ENCODE measurements at places on chromosomes 6 and 20.

- no peak for DNase-seq
Measured at GRCh38 chr20:22489626-22490286, 94.6 kb downstream of the FOXA2 start.

- DNase-seq, result no peak
Measured at GRCh38 chr20:59462249-59462648, 142.1 kb upstream of the PHACTR3 start.

GRCh38 chr6:156689656-156690055 lies 87.5 kb upstream of the ARID1B start:
- DNase-seq, result no peak

DNA sequence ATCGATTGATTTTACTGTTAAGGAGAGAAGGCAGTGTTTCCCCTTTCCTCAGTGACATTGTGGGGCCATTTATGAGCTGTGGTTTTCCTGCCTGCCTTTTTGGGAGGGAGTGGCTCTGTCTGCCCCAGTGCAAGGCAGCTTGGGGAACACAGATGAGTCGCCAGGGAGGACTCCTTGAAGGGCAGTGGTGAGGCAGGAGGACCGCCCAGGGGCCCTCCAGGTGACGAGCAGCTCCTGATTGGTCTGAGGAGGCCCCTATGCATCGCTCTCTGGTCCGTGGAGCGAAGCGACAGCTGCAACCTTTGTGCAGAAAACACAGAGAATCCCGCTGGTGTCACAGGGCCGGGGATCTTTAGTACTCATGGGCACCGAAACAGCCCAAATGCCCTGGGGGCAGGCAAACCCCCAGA lies 100.3 kb downstream of the TMEM242 start:
- no peak for DNase-seq

GRCh38 chr20:51531141-51531710 lies 11.3 kb downstream of the NFATC2 start:
- DNase-seq, result no peak

DNA sequence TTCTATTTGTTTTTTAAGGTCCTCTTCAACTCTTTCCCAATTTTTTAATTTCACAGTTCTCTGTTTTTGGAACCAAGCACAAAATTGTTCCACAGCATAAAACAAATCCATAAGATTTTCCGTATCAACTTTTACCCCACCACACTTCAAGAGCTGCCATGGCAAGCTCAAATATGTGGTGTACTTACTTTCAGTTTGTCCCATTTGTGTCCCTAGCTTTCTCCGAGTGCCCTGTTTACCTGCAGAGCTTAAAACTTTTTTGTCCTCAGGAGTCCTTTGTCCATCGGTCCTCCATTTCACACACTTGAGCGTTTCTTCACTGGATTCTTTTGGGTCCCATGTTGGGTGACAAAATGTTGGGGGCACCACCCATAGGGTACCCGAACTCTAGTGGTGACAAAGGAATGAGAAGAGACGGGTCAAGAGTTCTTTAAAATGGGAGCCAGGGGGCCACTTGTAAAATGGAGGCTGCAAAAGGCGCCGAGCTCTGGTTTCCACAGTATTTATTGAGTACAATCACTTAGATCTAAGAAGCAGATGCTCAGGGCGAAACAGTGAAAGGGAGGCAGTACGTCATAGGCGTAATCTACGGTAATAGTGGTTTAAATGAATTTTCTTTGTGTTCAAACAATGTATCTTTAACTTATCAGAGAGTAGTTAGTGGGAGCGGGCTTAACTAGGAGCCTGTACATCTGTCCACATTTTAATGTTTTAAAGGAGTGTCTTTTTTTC lies 39.8 kb upstream of the SERINC1 start:
- DNase-seq, result no peak

- DNase-seq, result no peak
Measured at GRCh38 chr6:108652375-108652774, 91.7 kb downstream of the FOXO3 start.

GRCh38 chr6:111474106-111474505 lies 8.9 kb downstream of the REV3L start:
- no peak for DNase-seq

GRCh38 chr20:44074252-44075151 lies 112.5 kb downstream of the JPH2 start:
- peak; percentile 10 for DNase-seq

GRCh38 chr6:126773112-126773805 lies 345.2 kb upstream of the RSPO3 start:
- no peak for DNase-seq

GRCh38 chr6:86952991-86953390 lies 15.7 kb downstream of the HTR1E start:
- no peak for DNase-seq

- no peak for DNase-seq
Measured at GRCh38 chr6:158697811-158698210, 48.0 kb downstream of the SYTL3 start.

DNA sequence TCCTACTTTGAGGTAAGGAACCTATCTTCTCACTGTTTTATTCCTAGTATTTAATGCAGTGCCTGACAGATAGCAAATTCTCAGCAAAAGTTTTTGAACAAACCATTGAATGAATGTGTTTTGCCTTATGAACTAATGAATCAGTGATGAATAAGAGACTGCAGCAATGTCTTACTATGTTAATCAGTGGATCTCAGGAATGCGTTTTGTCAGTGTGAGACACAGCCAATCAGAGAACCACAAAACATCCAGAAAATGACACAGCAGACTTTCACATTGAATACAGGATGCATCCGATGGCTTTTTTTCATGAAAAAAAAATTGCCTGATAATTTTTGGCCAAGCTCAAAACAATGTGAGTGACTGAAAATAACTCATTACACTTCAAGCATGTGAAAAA lies 270.5 kb downstream of the BMP2 start:
- DNase-seq, result no peak

GRCh38 chr20:32845786-32846185 lies 12.9 kb upstream of the EFCAB8 start:
- DNase-seq, result no peak

DNA sequence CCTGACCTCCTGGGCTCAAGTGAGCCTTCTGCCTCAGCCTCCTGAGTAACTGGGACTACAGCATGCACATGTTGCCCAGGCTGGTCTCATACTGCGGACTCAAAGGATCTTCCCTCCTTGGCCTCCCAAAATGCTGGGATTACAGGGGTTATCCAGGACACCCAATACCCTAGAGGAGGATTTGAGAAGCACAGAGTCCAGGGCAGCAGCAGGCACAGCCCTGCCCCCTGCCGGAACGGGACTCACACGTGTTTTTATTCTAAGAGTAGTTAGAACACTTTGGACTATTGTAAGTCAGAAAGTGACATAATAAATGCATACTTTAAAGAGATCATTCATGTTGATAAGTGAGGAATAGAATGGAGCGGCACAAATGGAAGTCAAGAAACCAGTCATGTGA lies 80.2 kb downstream of the C6orf118 start:
- DNase-seq, result no peak

- no peak for DNase-seq
Measured at GRCh38 chr20:31239139-31239538, 18.3 kb upstream of the DEFB115 start.

DNA sequence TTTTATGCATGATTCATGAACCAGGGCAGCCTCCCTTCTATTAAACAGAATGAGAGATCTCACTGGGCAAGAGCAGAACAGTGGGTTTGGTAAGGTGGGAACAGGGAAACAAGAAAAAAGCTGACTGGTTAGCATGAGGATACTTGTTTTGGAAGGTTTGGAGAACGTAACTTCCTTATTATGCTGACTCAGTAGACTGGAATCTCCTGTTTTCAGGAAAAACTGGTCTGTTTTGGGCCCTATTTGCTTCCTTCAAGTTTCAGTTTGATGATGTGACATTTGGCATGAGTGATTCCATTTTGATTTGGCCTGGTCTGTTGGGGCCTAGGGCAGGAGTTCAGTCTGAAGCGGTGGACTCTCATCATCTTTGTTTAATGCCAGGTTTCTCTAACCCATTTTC lies 172.0 kb downstream of the MYLK4 start:
- no peak for DNase-seq

DNA sequence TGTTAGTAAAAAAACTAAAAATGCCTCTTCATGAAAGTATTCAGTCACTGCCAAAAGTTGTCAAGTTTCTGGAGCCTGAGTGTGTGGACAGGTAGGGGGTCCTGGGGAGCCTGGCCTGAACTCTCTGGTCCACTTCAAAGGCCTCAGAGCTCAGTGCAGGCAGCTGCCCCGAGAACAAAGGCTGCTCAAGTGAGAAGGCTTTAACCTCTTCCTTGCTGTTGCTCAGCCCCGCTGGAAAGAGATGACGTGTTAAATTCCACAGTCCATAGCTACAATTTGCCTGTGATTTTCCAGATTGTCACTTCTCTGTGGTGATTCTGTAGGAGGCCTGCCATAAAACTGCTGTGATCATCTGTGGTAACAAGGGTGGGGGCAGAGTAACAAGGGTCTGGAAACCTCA lies 96.9 kb downstream of the FAM120B start:
- DNase-seq, result no peak

DNA sequence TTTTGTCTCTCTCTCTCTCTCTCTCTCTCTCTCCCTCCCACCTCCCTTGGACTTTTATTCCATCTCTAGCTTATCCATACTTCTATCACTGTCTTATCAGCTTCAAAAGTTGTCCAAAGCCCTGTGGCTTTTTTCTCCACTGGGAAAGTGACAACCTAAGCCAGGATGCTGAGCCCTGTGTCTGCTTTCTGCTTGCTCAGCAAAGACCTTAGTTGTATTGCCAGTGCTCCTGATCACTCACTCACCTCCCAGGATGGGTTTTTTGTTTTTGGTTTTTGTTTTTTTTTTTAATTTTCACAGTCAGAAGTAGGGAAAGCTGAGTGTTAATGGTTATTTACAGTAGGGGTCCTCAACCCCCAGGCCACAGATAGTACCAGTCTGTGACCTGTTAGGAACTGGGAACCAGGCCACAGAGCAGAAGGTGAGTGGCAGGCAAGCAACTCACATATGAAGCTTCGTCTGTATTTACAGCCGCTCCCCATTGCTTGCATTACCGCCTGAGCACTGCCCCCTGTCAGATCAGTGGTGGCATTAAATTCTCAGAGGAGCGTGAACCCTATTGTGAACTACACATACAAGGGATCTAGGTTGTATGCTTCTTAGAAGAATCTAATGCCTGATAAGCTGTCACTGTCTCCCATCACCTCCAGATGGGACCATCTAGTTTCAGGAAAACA lies 125.0 kb upstream of the ID4 start:
- no peak for DNase-seq

DNA sequence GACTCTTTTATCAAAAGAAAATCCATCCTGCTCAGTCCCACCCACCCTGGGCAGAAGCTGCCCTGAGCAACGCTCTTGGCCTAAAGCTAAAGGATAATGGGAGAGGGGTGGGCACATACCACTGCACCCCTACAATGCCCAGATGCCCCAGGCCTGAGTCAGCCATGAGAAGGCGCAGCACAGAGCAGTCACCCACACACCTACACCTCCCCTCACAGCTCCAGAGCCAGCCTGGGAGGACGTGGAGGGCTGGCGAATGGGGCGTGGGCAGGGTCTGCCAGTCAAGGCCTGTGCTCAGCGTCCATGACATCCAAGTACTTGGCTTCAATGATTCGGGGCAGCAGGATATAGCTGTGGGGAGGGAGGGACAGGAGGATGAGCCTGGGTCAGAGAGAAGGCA lies 11.5 kb downstream of the SLC4A11 start:
- DNase-seq, result no peak

GRCh38 chr6:3036861-3037637 lies 31.2 kb upstream of the RIPK1 start:
- DNase-seq, result no peak

- DNase-seq, result no peak
Measured at GRCh38 chr6:149239573-149240209, 77.8 kb upstream of the TAB2 start.

DNA sequence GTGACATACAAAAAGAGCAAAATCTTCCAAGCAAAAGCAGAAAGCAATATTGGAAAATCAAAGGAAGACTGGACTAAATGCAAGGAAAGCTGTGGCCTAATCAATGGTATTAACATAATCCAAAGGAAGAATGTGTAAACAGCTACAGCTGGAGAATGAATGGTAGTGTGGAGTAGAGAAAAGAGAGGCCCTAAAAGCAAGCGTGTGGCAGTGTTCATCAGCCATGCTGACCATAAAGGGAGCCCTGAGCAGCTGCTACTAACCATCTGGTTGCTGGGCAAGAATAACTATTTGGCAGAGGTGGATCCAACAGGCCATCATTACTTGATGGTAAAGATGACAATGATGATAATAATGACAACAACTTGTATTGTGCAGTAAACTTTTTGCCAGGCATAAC lies 148.5 kb upstream of the BEND6 start:
- DNase-seq, result peak; percentile 8

- no peak for DNase-seq
Measured at GRCh38 chr6:158816329-158816728, 2.8 kb downstream of the EZR start.

GRCh38 chr20:47320990-47321805 lies 35.3 kb downstream of the ZMYND8 start:
- DNase-seq, result no peak

- no peak for DNase-seq
Measured at GRCh38 chr6:159680104-159680503, 12.9 kb downstream of the SOD2 start.

DNA sequence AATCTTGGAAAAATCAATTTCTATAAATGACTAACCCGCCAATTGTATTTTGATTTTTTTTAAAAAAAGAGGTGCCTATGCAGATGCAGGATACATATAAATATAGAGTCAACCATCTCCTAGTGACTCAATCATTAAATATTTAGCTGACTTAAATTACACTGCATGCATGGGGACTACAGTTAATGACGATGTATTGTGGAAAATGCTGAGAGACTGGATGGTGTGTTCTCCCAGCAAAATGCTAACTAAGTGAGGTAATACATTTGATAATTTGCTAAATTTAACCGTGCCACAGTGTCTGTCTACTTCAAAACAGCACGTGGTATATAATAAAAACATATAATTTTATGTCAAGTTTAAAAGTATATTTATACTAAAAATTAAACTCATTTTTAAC lies 341.6 kb downstream of the PRKN start:
- no peak for DNase-seq

DNA sequence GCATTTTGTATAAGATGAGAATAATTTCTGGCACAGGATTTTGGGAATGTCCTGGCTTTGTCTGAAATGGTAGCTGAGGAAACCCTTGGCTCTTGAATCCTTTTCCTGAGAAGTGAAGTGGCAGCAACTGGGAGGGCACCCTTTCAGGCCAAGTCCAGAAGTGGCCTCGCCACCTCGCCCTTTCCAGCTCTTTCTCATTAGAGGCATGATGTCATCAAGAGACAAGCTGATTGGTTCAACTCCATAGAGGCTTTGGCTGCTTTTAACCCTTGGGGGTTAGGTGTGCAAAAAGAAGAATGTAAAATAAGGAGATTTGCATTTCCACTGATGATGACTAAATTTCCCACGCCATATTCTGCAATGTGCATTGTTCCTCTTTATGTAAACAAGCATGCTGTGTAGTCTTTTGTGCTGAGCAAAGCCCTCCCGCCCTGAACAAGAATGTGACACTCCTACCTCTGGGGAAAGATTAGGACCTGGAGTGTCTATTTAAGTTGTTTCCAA lies 116.5 kb downstream of the TCP11 start:
- peak; percentile 46 for DNase-seq

Measured in hypothalamus (tissue), 51 donors.